Stimulated activated CD4-positive, alpha-beta T cell treated with anti-CD3 and anti-CD28 coated beads, TNF-alpha, amount 100 ng/mL, for 4 hours (primary cell): ENCODE measurements at places on chromosomes 7 and 10.

GRCh38 chr7:80453699-80454340 is 58.0 kb downstream of the GNAT3 start:
- DNase-seq: no peak

DNA sequence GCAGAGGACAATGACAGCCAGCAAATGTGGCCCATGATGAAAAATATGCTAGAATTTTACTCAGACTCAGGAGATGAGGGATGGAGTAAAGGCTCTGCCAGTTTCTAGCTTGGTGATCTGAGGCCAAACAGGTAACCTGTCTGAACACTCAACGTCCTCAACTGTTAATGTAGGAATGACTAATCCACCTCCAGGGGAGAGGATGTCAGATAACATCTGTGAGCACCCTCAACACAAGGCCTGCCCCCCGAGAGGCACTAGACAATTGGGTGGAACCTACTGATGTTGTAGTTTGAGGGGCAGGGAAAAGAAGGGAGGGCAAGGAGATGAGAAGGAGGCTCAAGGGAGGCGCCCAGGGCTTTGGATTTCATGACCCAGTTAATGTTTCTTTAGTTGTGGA is 445.1 kb downstream of the PLXNA4 start:
- DNase-seq: no peak

DNA sequence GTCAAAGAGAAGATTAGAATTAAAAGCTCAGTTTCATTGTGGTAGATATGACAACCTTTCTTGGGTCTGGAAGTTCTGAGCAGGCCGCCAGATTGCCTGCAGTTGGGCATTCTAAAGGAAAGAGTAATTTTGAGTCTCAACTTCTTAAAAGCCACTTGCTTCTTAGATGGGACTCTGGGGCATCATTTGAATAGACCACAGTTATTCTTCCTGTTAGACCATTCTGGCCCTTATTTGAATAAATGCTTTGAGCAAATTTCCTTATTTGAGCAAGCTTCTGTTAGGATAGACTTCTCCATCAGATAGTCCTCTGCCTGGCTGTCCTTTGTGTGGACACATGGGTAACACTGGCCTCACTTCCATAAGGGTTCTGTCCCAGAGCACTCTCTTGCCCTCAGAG is 40.2 kb downstream of the SND1 start:
- no peak for DNase-seq

DNA sequence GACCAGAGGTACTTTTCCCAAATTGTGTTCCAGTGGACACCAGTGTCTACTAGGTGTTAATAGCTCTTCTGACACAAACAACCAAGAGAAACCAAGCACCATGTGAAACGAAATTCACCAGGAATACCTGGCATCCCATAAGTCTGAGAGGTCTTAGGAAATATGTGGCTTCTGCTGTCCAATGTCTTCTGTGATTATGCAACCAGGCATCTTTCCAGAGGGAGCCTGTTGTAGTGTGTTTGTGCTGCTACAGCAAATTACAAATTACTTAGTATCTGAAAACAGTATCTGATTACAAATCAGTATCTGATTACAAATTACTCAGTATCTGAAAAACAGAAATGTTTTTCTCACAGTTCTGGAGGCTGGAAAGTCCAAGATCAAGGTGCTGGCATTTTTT is 133.6 kb upstream of the NPVF start:
- no peak for DNase-seq

DNA sequence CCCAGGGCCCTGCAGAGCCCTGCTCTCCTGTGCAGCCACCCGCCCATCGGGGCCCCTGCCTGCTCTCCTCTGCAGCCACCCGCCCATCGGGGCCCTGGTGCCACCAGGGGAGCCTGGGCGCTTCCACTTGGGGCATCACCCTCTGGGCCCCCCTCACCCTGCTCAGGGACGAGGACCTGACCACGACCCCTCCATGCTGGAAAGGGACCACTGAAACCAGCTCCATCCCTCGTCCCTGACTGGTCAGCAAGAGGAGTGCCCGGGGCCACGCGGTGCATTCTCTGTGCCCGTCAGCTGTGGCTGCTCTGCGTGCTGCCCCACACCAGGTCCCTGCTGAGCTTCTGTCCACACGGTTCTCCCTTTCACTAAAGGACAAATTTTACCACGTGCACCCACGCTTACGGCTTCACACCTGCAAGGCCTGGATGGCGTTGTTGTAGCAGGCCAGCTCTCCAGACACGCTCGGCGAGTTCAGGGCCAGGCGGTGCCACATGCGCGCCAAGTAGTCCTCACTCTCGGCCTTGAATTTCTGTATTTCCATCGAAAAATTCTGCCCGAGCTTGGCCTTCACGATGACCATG is 57.6 kb downstream of the CFAP46 start:
- no peak for DNase-seq

DNA sequence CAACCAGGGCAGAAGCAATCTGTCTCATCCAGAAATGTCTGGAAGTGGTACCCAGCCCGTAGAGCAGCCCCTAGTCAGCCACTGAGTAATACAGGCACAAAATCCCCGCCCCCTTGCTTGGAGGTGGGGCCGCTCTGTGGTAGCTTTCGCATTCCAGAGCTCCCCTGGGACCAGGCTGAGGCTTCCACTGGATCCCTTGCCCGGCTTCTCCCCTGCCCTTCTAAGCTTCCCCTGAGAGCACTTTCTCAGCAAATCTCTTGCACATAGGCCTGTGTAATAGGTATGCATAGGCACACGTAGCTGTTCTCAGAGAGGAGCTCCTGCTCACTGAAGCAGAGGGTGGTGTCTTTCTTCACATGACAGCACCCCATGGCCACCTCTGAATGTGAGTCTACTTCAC is 144.2 kb downstream of the BMS1 start:
- DNase-seq: no peak

DNA sequence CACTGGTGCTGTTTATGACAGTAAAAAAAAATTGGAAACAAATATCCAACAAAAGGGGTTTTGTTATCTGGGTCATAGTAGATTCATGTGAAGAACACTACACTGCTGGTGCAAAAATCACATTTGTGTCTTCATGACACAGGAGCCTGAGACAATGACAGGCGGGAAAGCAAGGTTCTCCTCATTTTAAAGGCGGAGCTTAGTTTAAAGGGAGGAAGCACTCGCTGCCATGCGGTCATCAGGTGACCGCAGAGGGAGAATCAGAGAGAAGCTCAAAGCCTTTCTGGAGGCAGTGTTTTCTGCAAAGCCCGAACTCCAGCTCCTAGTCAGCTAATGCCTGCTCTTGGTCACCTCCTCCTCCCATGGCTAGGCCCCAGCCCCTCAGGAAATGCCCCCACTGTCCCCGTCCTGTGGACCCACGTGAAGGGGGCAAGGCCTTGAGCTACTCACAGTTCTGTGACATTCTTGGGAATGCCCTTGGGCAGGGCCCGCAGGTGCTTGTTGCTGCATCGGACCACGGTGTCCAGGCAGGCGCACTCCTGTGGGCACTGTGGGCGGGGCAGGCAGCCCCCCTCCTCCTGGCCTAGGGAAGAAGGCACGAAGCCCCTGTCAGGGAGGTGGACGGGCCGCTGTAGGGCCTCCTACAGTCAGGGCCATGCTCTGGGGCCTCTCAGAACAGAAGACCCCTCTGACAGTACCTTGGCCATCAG is 146.1 kb downstream of the SLIT1 start:
- DNase-seq: no peak
